Stimulated activated CD8-positive, alpha-beta memory T cell treated with anti-CD3 and anti-CD28 coated beads, Interleukin-4, amount 100 ng/mL, for 48 hours (primary cell): ENCODE measurements at places on chromosomes 5 and 9.

- no peak for DNase-seq
These were observed 22.2 kb downstream of the COL27A1 start for GRCh38 chr9:114177423-114178064.

DNA sequence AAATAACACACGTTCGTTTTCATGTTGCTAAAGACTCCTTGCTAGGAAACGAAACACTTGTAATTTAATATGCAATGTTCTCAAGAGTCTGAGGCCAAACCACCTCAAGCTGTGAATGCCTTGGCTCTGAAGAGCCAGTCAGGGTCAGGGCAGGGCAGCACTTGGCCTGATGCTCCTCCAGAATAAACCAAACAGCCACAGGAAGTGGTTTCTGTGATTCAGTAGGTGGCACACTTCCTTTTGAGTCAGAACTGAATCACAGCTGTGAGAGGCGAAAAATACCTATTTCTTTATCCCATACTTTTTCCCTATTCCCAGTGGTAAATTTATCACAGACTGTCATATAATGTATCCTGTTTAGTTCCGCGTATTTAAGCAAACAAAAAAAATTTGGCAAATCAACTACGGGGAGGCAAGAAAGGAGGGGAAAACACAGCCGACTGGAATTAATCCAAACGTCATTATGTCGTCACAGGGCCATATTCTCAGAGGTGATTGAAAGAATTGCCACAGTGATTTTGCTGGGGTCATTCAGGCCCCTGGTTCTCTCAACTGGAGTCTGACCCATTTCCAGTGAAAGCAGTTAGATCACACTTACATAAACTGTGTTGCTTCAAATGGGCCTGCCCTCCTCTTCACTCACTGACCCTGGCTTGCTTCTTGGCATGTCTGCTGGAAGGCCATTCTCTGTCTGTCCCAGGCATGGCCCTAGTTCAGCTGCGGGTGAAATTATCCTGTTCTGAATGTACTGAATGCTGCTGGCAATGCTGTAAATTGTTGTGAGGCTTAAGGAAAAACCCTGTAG lies 71.2 kb downstream of the ARRDC3 start:
- DNase-seq = peak; percentile 69

DNA sequence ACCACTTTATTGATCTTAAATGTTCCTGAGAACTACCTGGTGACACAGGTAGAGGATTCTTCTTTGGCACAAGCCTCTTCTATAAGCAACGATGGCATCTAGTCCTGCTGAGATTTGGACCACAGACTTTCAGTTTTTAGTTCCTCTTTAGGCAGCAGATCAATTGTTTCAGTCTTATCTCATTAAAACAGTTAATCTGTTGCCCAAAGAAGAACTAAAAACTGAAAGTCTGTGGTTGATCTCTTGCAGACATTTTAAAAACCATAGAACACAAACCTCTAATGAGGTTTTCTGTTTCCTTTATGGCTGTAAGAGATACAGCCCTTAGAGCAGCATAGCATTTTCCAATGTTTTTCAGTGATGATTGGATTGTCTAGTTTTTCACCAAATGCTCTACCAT lies 480.9 kb downstream of the MTRR start:
- no peak for DNase-seq

GRCh38 chr5:156482818-156483217 lies 155.9 kb downstream of the SGCD start:
- DNase-seq = no peak

- no peak for DNase-seq
These were observed 58.7 kb upstream of the NFIB start for GRCh38 chr9:14372437-14373335.

DNA sequence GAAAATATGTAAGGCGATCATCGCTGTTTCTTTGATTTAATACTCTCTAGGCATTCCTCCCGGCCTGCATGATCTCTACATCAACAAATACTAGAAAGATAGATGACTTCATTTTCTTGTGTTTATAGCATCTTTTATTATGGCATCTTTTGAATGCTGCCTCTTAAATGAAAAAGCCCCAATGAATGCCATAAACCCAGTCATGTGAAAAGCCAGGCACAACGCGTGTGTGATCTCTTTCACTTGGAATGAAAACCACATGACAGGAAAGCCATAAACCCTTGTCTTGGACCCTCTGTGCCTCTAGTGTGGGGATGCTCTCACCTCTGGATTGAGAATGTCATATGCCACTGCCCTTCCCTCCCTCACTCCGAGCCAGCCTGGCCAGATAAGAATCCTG lies 476.2 kb downstream of the SEMA5A start:
- no peak for DNase-seq

GRCh38 chr9:118455788-118456187 lies 751.6 kb downstream of the TLR4 start:
- no peak for DNase-seq

DNA sequence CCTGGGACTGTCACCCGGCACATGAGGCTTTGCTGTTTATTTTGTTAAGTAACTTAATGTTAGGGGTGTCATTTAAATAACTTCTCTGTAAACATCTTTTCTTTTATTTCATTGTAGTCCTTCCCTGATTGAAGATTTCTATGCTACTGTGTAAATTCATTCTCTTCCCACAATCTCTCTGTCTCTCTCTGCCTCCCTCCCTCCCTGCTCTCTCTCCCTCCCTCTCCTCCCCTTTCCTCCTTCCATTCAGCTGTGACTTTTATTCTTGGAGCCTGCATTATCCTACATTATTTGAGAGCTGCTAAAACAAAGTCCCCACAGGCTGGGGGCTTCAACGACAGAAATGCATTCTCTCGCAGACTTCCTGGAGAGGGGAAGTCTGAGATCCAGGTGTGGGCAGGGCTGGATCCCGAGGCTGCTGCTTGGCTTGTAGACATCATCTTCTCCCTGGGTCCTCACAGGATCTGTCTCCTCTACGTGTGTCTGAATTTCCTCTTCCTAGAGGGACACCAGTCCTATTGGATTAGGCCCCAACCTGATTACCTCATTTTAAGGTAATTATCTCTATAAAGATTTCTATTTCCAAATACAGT lies 18.4 kb downstream of the UBE2QL1 start:
- DNase-seq = no peak

- no peak for DNase-seq
These were observed 291.3 kb upstream of the IRX1 start for GRCh38 chr5:3304346-3304745.

- DNase-seq = no peak
These were observed 27.8 kb downstream of the TMEM167A start for GRCh38 chr5:83049370-83049885.

GRCh38 chr9:116434314-116434713 lies 252.8 kb upstream of the TRIM32 start:
- no peak for DNase-seq

DNA sequence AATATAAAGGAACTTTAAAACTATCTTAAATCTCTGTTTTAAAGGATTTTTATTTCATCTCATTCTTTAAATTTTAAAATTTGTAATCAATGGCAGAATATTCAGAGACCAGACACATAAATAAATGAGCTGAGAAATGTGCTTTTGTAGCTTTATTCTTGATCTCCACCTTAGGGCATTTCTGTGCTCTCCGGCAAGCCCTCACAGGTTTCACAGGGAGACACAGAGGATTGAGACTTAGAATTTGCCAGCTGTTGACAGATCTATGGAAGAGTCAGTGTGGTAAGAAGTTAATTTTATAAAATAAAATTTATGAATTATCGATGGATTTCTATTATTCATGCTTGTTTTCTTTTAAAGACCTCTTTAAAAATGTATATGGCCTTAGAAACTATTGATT lies 206.8 kb downstream of the CD180 start:
- no peak for DNase-seq

- DNase-seq = no peak
These were observed 42.6 kb upstream of the OSMR start for GRCh38 chr5:38803246-38803645.

- no peak for DNase-seq
These were observed 121.7 kb downstream of the ACTBL2 start for GRCh38 chr5:57360871-57361270.

GRCh38 chr5:117667105-117667504 lies 1092.5 kb upstream of the SEMA6A start:
- no peak for DNase-seq

- DNase-seq = peak; percentile 50
These were observed 48.6 kb downstream of the UGCG start for GRCh38 chr9:111945216-111945615.

DNA sequence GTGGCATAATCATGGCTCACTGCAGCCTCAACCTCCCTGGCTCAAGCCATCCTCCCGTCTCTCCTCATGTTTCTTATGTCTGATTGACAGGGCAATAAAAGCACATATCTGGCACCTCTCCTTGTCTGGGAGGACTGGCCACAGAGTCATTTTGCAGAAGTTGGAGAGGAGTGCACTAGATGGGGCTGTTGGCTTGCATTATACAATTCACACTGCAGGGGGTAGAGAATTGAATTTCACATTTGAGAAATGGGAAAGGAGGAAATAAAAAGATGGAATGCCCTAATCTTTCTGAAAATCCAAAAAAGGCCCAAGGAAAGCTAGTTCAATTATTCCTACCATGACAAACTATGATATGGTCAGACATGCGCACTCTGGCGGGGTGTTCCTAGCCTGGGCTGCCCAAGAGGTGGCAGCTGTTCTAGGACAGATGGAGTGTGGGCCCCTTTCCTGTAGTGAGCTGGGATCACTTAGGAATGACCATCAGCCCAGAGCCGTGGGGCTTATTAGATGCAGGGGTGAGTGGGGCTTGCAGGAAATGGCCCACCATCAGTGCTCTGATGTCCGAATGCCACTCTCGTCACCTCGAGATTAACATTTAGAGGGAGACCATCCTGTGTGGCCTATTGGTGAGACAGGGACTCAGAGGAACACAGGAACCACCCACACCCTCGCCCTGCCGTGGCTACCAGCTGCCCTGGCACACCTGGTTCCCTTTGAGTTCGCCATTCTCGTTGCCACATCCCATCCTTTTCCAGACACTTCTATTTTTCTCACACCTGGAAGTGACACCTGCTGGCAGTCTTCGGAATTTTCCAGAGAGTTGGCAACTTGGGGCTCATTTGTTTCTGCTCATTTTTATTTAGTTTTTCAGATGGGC lies 21.8 kb upstream of the ANKRD18A start:
- DNase-seq = no peak

DNA sequence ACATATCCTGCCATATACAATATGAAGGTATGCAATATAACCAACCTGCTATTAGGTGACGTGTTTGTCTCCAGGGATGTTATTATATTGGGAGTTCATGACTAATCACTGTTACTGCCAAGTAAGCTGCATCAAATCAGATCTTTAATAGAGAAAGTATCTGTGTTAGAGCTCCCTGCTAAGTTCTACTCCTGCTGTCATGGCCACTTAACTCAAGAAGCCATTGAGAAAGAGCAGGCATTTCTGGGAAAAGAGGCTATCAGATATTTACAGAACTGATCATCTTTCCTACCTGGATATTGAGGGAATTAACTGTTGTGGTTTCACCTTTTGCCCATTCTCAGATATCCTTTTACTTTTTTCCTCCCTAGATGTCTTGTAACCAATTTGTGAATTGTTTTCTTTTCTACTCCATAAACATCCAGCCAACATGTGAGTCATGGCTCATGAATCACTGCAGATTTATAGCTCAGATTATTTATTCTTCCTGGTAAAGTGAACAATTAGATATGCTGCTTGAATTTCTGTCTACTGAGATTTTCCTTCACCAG lies 634.8 kb upstream of the FAM174A start:
- no peak for DNase-seq
